ENCODE measurements at places on chromosomes 7 and 10.
A peak's percentile ranks its signal among the peaks of the same experiment; 100 is the strongest.

GRCh38 chr7:28588602-28589001, 176.3 kb downstream of the CREB5 start:
- DNase-seq: no peak

DNA sequence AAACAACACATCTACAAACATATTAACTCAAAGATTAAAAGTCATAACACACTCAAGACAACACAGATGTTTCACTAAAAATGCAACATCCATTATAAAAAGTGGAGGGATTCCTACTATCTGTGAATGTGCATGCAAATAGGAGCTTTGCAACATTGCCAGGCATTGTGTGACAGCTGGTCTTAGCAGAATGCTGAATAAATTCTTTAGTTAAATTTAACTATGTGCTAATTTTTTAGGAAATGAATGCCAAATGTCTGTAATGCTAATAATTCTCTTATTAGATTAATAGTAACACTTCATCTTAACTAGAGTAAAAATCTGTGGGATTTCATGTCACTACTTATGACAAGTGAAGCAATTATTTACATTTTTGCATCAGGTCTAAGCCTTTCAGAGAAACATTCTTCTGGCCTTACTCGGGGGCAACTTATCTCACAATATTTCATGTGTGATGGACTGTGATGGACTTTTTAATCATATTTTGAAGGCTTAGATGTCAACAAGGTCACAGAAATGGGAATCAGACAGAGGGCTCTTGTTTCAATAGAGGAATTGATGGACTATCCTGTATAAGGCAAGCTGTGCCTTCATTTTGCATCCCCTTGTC, 524.6 kb upstream of the KCND2 start:
- DNase-seq: no peak

- DNase-seq: no peak
These were observed 562.7 kb downstream of the GALNT17 start for GRCh38 chr7:71694665-71695064.

DNA sequence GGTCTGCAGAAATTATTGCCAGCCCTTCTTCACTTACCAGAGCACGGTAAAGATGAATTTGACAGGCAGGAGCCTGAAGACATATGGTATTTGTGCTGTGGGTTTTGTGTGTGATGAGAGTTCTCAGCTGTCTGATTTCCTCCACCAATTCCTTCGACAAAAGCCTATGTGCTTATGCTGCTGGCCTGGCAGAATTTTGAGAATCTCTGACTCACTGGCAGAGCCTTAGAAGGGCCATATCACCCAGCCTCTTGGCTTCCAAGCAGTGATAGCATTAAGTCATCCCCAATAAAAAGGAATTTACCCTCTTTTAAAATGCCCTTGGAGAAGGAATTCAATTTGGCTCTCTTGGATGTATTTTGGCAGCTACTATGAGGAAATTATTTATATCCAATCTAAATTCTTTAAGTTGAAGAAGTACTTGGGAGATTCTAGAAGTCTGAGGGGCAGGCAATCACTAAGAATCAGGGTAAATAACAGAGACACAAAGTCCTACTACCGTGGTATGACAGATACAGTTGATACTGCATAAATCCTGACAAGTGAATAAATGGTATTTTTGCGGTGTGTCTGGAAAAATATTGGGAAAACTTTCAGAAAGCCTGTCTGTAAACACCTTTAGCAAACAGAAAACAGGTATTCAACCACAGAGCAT, 68.6 kb upstream of the EFCAB10 start:
- peak; percentile 36 for DNase-seq
